Cardiac muscle cell (in vitro differentiated cells and primary cell): ENCODE measurements at places on chromosomes 7 and 10.

DNA sequence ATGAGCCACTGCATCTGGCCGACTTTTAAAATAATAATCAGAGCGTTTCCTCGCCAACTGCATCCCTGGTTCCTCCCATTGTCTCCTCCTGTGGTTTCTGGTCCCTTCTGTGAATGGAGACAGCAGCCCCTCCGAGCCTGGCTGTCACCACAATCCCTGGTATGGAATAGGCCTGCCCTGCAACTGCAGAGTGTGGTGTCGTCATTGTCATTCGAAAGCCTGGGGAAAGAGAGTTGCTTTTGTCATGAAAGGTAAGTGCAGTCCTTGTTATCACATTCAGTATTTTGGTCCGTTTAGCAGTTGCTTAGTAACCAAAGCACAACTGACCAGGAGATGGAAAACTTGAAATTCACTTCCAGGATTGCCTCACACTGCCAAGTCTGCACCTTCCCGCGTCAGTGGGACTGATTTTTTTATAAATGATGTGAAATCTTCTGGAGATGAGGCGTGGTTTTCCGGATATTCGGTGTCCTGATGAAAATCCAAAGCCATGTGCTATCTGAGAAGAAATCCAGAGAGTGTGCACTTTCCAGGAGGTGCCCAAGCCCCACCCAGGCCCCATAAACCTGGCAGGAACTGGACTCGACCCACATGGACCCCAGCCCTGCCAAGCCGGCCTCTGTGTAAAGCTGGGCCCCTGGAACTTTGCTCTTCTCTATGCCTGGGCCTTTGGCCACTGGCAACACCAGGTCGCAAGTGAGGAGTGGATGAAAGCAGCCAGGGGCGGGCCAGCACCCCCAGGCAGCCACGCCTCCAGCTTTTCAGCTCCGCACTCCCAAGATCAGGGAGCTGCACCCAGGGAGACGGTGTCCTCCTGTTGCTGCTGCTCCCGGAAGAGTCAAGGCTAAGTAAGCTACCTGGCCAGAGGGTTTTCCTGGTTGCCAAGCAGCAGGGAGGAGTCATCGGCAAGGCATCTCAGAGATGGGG, 133.7 kb upstream of the SH2B2 start:
- peak; percentile 52 for DNase-seq

DNA sequence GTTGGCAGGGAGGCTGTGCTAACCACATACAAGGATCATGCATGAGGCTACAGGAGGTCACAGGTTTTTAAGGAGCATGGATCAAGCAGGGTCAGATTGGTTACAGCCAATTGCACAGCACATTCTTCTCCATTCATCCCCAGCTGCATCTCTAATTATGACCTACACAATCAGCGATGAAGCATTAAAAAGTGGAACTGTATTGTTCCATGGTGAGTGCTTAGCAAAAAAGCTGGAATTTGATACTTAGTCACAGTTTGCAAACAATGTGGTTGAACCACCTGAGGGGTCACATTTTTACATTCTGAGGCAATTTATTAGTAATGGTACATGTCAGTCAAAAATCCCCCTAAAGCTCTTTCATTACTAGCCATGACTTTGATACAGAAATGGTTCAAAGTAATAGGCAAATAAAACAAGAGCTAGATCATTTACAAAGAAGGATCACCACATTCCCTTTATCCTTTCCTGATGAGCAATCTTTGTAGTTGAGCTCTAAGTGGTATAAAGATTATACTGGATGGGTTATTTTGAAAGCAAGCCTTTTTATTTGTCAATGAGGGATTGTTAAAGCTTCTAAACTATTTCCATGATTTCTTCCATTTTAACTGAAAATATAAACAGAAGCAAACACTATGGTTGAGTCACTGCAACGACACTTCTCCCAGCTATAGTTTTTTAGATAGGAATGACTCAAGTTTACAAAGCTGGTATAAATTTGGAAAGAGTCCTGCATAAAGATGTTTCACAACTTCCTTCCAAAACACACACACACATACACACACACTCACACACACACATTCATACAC, 217.8 kb upstream of the SEMA3A start:
- peak; percentile 90 for DNase-seq

GRCh38 chr7:27210441-27211083, 10.7 kb upstream of the HOXA13 start:
- DNase-seq = peak; percentile 52

- peak; percentile 30 for DNase-seq
These were observed 41.8 kb downstream of the ASZ1 start for GRCh38 chr7:117385363-117386109.

DNA sequence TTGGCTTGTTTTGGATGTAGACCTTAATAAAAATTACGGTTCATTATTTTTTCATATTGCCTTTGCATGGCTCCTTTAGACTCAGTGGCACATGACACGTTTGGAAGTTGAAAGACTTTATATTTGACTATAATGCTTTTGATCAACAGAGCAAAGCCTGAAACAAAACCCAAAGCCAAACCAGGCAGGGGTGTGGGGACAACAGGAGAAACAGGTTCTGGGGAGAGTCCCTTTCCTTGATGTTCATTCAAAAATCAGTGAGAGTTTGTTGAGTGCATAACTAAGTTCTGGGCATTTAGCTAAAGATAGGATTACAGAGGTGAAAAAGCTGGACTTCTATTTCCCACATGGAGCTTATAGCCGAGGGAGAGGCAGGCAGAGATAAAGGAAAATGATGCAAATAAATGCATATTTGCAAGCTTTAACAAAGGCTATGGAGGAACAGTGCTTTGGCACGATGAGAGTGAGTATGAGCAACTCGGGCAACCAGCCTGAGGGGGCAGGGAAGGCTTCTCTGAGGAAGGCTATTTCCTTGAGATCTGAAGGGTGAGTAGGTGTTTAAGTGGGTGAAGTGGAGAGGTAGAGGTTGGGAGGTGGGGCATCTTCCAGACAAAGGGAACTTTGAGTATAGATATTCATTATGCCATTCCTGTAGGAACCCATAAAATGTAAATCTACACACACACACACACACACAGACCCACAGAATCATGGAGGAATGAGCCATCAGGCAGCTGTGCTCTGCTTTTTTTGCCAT, 34.5 kb upstream of the PDZD8 start:
- DNase-seq = no peak

- no peak for DNase-seq
These were observed 5.5 kb downstream of the IL15RA start for GRCh38 chr10:5971886-5972285.

GRCh38 chr10:110804376-110804775, 67.4 kb upstream of the PDCD4 start:
- DNase-seq = no peak

DNA sequence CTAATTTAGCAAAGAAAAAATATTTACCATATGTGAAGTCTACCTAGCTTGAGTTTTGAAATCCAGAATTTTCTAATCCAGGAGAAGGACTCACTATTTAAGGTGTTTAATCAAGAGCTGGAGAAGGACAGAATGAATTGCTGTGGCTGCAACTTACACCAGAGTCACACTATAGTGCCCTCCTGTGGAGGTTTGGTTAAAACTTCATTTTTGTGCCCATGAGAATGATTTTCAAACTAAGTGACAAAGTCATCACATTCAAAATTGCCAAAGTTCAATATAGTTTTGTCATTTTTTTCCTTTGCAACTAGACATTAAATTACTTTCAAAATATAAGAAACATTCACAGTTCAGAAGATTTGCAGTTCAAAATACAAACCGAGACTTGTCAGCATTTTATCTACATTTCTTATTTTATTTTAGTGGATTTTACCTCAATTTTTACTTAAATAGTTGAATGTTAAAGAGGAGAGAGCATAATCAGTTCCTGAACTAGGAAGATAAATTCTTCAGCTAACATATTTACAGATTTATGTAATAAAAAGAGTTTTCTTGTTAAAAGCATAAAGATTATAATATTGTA, 70.7 kb downstream of the CABCOCO1 start:
- peak; percentile 73 for DNase-seq

- peak; percentile 55 for DNase-seq
These were observed 54.3 kb downstream of the CLIP2 start for GRCh38 chr7:74343281-74344131.

DNA sequence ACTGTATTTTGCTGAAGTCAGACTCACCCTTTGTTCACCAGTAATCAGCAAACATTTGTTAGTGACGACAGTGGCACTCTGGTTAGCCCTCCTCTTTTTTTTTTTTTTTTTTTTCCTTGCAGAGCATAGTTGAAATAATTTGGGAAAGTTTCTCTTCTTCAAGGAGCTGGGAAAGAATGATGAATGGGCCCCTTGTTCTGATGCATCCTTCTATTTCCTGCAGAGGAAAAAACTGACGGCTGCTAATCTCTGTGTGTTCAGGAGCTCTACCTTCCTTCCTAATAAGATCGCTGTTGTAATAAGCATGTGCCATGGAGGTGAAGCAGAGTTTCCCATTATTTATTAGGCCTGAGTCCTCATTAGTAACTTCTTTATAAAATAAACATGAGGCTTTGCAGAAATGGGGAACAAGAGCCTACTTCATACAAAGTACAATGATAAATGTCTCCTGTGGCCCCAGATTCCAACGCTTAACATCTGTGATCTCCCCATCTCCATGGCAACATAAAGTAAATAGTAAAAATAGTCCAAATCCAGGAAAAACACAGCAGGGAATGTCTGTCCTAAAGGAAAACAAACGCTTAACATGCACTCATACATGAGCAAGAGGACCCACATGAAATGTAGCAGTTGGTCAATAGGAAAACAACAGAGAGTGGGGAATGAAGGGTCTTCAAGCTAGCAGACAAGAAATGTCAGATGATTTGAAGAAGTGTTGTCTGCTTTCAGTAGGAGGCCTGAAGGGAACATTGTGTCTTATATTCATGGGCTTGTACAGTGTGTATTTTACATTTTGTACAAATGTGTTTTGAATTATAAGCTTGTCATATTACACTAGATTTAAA, 59.1 kb upstream of the CALD1 start:
- DNase-seq = peak; percentile 72

DNA sequence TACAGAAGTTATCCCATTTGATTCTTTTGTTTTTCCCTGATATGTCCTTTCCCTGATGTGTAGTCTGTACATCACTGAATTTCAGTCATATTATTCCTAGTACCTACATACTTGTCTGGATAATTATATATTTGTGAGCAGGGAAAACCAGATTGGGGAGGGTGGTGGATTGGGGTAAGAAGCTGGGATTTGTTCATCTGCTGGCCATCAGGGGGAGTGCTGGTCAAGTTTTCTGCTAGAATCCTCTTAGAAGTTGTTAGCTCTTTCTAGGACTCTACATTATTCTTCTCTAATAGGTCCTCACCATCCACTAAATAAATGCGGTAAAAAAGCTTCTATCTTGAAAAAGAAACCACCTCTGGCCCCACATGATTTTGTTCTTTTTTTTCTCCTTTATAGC, 232.7 kb upstream of the TAC1 start:
- DNase-seq = peak; percentile 20

DNA sequence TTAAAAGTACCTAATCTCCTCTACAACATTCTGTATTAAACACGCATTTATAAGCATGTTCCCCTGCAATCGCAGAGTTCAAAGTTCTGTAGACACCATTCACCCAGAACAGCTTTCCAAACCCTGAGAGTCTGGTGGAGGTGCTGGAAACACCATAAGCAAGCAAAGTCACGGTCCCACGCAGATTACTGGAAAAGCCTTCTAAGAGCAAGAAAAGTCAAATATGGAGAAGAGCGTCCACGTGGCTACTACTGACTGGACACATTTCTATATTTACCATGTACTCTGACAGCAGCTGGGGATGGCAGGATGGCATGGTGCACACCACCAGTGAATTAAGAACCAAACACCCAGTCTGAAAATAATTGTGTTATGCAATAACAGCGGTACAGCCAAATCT, 97.7 kb downstream of the PARD3 start:
- DNase-seq = no peak

DNA sequence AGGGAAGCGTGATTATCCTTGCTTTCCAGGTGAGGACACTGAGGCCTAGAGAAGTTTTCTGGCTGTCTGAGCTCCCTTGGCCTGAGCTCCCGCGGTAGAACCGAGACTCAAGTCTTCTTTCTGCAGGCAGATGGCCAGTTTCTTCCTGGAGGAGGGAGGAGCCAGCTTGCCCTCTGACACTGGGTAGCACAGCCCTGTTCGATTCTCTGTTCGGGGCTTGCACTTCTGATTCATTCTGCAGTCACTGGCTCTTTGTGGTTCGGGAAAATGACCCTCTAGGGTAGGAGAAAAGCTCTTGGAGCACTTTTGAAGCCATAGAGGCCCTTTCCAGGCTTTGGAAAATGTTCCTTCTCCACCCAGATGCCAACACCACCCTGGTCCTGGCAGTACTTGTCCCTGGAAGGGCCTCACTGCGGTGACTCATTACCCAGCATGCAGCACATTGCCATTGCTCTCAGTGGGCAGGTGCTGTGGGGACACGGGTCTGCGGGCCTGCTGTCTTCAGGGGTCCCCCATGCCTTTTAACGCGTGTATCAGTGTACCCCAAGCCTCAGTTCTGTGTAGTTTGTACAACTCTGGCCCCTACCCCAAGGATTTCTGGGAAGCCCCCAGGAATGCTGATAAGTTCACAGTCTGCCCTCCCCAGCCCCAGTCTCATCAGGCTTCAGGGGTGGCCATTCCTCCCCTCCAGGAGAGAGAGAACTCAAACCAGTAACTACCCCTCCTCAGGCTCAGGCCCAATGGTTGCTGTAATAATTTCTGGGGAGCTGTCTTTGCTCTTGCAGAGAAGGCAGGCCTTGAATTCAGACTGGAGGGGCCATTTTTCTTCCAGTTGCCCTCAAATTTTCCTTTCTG, 11.9 kb downstream of the CHST3 start:
- no peak for DNase-seq

- no peak for DNase-seq
These were observed 137.0 kb upstream of the SEMA3A start for GRCh38 chr7:84331616-84332015.

GRCh38 chr7:37212556-37212955, 236.1 kb downstream of the ELMO1 start:
- DNase-seq = peak; percentile 45
